ENCODE measurements at places on chromosomes 6 and 20.

DNA sequence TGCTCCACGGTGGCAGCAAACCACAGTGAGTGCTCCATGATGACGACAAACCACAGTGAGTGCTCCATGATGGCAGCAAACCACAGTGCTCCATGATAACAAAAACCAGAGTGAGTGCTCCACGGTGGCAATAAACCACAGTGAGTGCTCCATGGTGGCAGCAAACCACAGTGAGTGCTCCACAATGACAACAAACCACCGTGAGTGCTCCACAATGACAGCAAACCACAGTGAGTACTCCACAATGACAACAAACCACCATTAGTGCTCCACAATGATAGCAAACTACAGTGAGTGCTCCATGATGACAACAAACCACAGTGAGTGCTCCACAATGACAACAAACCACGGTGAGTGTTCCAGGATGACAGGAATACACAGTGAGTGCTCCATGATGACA is 36.0 kb upstream of the LRFN2 start:
- DNase-seq: no peak

GRCh38 chr6:109515781-109516409 is 32.9 kb upstream of the ZBTB24 start:
- peak; percentile 33 for DNase-seq

- DNase-seq: peak; percentile 79
Observed at GRCh38 chr6:11460001-11460668, 77.4 kb upstream of the TMEM170B start.

DNA sequence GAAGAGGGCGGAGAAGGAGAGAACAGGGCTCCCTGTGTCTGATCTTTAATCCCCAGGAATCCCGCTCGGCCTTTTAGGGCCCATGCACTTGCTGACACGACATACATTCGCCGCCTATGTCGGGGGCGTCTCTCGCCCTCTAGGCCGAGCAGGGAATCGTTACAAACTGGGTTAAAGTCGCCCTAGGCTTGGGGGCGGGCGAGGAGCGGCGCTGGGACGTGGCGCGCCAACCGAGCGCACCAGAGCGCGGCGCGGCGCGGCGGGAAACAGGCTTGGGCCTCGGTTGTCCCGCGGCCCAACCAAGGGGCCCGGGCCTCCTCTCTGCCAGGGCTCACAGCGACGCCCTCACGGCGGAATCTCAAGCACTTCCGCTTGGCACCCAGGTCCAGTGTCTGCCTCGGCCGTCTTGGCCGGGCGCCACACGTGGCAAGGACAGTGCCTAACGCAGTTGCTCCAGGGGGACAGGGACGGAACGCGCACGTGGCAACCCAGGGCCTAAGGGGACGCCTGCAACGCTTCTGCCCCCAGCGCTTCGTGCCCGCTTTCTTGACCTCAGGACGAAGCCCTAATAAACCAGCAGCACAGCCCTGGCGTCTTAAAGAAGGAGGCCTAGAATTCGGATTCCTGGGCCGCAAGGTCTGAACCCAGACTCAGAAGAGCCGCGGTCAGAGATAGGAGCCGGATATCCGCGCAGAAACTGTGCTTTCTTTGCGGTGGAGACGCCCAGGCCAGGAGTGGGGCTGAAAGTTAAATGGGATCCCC is 71.5 kb downstream of the NCR2 start:
- DNase-seq: no peak

GRCh38 chr6:135188718-135189117 is 7.6 kb downstream of the MYB start:
- no peak for DNase-seq

GRCh38 chr6:56002336-56002735 is 126.9 kb upstream of the BMP5 start:
- DNase-seq: no peak
